HuH-7 (cell line): ENCODE measurements at places on chromosomes 1 and 21.

- DNase-seq: no peak
These were observed 31.5 kb downstream of the HMGB4 start for GRCh38 chr1:33895396-33895795.

GRCh38 chr1:228979774-228980173 lies 244.5 kb downstream of the RHOU start:
- DNase-seq: no peak

- DNase-seq: no peak
These were observed 208.5 kb upstream of the PROX1 start for GRCh38 chr1:213779228-213779627.

DNA sequence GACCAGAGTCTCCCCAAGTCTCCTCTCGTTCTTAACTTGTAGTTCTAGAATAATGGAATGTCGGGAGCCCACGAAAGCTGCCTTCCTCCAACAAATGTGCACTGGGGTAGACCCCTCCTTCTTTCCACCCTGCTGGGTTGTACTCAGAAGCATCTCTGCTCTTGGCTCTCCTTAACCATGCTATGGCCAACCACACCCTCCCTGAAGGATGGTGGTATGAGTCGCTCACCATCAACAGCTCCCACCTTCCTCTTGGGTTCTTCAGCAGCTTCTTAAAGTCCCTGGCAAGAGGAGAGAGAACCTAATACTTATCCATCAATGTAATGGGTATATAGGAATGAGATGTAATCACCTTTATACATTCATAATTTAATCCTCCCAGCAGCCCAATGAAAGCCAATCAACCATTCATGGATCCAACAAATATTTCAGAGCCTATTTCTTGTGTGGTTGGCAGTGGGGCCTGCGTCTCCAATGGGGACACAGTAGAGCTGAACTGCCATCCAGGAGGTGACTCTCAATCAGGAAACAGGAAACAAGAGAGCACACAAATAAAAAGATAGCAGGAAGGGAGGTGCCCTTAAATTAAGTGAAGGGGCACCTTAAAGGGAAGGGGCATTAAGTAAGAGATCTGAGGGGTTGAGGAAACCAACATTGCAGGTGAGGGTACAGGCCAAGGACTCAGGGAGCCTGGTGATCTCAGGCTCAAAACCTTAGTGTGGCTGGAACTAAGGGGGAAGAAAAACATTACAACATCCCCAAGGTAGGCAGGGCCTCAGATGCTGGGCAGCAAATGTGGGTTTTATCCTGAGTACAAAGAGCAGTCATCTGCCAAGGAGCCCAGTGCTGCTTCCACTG lies 64.4 kb upstream of the ETS2 start:
- no peak for DNase-seq

DNA sequence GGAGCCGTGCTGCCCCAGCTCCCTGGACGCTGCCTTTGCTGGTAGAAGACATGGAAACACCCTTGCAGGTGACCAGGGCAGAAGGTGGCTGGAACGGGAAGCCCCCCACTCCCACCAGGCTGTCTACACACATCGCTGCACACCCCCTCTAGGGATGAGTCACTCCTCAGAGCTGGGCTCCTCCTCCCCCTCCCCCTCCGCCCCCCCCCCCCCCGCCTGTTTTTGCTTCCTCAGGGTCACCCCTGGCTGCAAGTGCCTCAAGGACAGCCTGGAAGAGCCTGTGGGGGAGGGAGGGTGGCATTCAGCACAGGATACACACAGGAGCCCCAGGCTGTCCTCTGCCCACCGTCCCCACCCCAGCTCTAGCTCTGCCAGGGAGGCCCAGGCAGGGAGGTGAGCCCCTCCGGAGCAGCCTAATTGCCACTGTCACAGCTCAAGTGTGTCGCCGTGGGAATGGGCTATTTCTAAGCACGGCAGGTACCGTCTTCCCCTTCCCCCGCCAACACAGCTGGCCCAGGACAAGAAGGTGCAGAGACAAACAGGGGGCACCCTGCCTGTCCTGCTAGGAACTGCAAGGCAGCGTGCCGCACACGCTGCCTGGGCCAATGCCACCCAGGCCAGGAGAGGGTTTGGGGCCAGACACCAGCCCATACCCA lies 2.5 kb downstream of the FNDC10 start:
- DNase-seq: peak; percentile 76

GRCh38 chr1:191134796-191135195 lies 657.1 kb upstream of the BRINP3 start:
- DNase-seq: no peak

- no peak for DNase-seq
These were observed 15.1 kb downstream of the MIIP start for GRCh38 chr1:12034381-12034801.

DNA sequence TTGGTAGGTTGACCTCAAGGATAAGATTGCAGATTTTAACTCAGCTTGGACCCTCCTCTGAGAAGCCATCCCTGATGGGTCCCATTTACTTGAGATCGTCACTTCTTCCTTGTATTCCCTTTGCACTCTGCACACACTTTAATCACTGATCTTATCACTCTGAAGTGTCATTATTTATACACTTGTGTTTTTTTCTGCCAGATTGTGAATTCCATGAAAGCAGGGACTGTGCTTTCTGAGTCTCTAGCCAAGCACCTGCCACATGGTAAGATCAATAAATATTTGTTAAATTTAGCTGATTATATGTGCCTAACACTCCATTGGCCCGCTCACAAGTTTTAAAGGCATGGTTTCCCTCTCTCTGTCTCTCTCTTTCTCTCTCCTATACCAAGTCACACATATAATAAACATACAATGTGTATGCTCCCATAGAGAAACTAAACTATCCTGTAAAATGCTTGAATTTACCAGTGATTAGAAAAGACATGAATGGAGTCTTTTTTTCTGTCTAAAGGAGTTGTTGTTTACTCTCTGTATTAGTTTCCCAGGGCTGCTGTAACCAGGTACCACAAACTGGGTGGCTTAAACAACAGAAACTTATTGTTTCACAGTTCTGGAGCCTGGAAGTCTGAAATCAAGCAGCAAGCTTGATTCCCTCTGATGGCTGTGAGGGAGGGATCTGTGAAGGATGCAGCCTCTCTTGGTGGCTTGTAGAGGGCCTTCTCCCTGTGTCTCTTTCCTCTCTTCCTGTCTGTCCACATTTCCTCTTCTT lies 105.2 kb upstream of the GADD45A start:
- no peak for DNase-seq

GRCh38 chr1:37862330-37862729 lies 2.9 kb upstream of the MTF1 start:
- no peak for DNase-seq
